Activated naive CD8-positive, alpha-beta T cell treated with anti-CD3 and anti-CD28 coated beads for 36 hours (primary cell): ENCODE measurements at places on chromosomes 11 and 22. TPM values are rescaled to one million over a fixed set of nuclear protein-coding genes. Genes with fewer than 3 reads are reported as not detected.

E2F8 gene
- 16.7 TPM for total RNA-seq

IL17REL gene
- total RNA-seq, result not detected

DNA sequence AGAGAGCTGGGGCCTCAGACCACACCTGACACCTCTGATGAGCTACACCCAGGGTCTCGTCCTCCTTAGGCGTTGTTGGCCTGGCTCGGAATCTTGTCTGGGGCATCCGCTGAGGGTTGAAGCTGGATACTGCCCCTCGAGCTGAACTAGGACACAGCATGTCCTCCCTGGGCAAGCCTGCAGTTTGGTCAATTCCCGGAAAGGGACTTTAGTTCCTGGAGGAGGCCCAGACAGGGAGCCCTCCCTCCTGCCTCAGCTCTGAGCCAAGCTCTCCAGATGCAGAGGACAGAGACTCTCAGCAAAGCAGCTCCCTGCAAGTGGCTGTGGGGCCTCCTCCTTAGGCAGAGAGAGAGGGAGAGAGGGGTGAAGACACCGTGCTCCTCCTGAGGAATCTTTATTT lies 4.9 kb downstream of the APOL3 start:
- DNase-seq, result no peak
- peak overlapping the region; percentile 87 for H3K4me3 ChIP-seq
- peak overlapping the region; percentile 99 for H3K27ac ChIP-seq
- peaks cover 58% of the 10 kb centered on the region for H3K36me3 ChIP-seq
- peaks cover 85% of the 10 kb centered on the region for H3K4me1 ChIP-seq

DNA sequence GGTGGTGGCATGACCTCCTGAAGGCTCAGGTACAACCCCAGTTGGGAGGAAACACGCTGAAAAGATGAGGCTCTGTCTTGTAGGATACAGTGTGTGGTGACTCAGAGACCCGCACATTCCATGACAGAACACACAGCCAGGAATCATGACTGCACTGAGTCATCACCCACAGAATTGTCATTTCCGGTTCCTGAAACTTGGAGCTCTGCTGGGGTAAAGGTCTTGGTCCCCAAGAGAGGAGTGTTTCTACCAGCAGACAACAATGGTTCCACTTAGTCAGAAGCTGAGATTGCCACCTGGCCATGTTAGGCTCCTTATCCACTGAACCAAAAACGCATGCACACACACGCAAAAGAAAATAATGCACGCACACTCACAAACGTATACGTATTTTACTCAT lies 31.5 kb upstream of the CYB5R3 start:
- H3K27me3 ChIP-seq, result no peaks in the 10 kb centered on the region
- H3K4me1 ChIP-seq, result no peaks in the 10 kb centered on the region
- no peak for DNase-seq
- H3K36me3 ChIP-seq, result no peaks in the 10 kb centered on the region
- no peak overlapping the region for H3K27ac ChIP-seq

DNA sequence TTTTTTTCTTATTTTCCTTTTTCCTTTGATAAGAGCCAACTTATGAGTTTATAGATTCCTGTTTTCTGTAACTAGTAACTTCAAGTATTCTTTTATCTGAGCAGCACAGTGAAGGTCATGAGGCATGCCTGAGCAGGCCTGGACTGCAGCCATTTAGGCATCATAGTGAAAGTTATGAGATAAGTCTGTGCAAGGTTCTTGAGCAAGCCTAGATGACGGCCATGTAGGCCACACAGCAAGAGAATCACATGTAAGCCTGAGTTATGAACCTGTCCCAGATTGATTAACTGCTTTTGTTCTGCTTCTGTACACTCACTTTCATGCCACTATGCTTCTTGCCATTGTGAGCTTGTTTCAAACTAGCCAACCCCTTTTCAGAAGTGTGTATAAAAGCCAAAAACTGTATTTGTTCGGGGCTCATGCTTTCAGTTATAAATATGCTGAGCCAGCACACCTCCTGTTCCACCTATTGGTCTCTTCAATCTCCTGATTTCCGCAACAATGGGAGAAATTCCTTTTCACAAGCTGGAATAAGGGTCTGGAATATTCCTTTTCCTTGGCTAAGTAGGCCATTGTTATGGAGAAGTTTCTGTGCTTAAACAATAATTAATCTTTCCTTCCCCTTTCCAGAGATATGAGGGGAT lies 745.7 kb downstream of the FAM181B start:
- H3K4me1 ChIP-seq, result no peaks in the 10 kb centered on the region
- no peaks in the 10 kb centered on the region for H3K36me3 ChIP-seq
- H3K27ac ChIP-seq, result no peak overlapping the region
- no peak for DNase-seq

GRCh38 chr11:34243600-34244464 lies 114.0 kb downstream of the ABTB2 start:
- H3K27ac ChIP-seq, result peak overlapping the region; percentile 66
- H3K36me3 ChIP-seq, result no peaks in the 10 kb centered on the region
- DNase-seq, result peak; percentile 72
- H3K4me3 ChIP-seq, result peak overlapping the region; percentile 45

- no peaks in the 10 kb centered on the region for H3K36me3 ChIP-seq
- H3K4me3 ChIP-seq, result no peak overlapping the region
- peaks cover 35% of the 10 kb centered on the region for H3K27me3 ChIP-seq
- H3K27ac ChIP-seq, result no peak overlapping the region
These were observed 35.1 kb upstream of the FJX1 start for GRCh38 chr11:35583126-35583525.

DNA sequence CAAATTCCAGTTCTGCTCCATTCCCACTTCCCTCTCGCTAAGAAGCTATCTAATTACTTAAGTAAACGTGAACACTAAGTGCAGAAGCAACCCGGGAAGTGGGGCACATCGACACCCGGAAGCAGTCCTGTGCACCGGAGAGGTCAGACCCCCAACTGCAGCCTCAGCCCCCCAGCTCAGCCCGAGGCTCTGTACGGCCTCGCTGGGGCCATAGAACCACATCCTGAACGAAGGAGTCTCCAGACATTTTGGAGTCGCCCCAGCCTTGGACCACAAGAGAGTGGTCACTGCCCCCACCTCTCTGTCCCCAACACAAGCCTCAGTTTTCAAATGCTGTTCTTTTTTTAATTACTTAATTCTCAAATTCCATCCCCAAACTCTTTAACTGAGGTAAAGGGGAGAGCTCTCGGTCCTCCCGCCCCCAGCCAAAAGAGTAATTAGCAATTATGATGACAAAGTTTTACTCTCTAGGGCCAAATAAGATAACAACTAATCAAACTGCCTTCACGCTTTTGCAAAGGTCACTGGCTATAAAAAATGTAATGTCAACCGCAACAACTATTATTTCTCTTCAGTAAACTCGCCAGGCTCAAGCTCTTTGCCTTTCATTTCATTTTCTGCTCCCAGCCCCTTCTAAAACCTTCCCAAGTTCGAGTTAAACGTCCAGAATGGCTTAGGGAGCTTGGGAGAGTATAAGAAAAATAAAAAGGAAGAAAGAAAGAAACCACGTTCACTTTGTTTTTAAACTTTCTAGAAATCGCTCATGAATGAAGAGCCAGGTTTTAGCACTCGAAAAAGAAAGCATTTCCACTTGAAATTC lies 2.2 kb downstream of the PAX6 start:
- H3K4me1 ChIP-seq, result peaks cover 39% of the 10 kb centered on the region
- DNase-seq, result no peak
- peaks cover 5% of the 10 kb centered on the region for H3K36me3 ChIP-seq
- H3K4me3 ChIP-seq, result peak overlapping the region; percentile 69

DNA sequence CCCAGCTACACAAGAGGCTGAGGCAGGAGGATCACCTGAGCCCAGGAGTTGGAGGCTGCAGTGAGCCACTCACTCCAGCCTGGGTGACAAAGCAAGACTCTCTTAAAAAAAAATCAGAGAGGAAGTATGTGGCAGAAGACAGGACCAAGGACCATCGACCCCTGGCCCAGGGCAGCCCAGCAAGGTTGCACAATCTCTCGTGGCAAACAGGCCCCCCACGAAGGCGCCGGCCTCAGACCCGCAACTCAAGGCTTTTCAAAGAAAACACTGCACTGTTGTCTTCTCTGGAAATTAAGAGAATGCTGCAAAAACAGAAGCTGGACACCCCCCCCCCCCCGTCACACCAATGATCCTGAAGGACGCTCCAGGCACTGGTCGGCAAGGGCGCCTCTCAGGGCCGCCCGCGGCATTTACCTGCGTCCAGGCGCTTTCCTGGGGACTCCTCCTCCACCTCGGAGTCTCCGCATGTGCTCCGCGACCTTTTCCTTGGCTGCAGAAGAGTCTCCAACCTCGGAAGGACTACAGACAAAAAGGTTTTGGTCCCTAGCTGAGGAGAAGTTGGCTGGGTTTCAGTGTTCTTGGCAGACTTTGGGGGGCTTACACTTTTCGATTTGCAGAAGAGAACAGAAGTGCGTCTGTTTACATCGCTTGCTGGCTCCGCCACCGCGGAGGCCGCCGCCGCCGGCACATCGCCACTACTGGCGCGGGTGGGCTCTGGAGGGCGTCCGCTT lies 40.5 kb downstream of the BRD1 start:
- no peaks in the 10 kb centered on the region for H3K27me3 ChIP-seq
- no peak for DNase-seq
- H3K4me3 ChIP-seq, result no peak overlapping the region
- H3K4me1 ChIP-seq, result peaks cover 40% of the 10 kb centered on the region
- H3K36me3 ChIP-seq, result peaks cover 18% of the 10 kb centered on the region
